ENCODE measurements at places on chromosomes 4 and X.

DNA sequence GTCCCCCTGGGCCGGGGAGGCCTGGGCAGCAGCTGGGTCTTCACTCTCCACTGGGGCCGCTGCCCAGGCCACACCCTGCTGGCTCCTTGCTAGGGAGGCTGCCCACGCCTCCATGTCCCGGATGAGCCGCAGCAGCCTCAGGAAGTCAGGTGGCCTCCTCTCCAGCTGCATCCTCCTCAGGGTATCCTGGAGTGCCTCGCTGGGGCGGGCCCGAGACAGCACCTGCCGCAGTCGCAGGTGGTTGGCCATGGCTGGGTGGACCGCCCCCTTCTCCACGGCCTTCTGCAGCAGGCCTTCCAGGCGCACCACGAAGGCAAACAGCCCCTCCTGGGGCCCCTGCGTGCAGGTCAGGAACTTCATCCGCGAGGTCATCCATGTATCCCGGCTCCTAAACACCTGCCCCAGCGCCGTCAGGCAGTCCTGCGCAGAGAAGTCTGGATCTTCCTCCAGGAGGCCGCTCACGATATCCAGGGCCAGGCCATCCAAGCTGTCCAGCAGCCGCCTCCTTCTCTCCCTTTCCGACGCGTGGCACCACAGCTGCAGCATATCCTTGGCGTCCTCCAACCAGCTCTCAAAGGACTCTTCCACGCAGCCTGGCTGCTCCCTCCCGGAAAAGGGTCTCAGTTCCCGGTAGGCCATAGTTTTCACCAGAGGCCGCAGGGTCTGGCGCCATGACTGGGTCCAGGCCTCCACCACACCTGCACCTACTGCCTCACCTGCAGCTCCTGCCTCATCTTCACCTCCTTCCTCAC is 2.1 kb downstream of the PNMA6F start:
- DNase-seq: no peak

DNA sequence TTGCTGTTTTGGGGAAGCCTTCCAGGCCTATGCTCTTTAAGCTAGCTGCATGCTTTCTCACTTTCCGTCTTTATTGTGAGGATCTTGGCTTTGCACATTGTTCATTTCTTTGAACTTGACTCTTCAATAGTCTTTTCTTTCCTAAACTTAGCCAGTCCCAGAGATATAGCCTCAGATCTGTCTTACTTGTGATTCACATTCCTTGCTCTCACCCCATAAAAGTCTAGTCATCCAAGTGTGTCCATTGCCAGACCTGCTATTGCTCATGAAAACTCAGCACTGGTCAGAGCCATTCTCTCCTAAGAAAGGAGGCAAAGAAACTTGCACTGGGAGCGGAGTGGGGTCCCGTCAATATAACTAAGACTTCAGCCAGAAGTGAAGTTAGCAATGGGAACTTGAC is 275.0 kb upstream of the CTSO start:
- DNase-seq: no peak

DNA sequence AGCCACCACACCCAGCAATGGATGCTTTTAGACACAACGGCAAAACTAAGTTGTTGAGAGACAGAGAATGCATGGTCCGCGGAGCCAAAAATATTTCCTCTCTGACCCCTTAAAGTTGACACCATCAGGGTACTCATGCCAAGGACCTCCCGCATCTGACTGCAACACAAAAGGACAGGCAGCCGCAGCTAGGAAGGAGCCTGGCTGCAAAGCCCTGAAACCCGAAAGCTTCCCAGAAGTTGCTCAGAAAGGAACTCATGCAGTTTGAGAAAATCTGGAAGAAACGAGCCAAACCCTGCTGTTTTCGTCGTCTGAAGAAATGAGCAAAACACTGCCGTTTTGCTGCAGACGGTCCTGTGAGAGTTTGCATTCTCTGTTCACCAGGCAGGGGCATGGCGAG is 16.5 kb downstream of the DHRSX start:
- DNase-seq: no peak

DNA sequence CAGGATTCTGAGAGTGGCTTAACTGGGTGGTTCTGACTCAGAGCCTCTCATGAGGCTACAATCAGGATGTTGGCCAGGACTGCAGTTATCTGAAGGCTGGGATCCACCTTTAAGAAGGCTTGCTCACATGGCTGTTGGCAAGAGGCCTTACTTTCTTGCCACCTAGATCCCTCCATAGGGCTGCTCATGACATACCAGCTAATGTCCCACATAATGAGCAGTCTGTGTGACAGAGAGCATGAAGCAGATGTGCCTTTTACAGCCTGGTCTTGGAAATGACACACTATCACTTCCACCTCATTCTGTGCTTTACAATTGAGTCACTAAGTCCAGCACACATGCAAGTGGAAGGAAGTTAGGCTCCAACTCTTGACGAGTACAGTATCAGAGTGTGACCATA is 4.3 kb upstream of the RBM3 start:
- DNase-seq: no peak

- no peak for DNase-seq
Measured at GRCh38 chr4:159505266-159505975, 402.5 kb downstream of the RAPGEF2 start.

- DNase-seq: no peak
Measured at GRCh38 chr4:54149323-54149722, 49.4 kb downstream of the GSX2 start.

DNA sequence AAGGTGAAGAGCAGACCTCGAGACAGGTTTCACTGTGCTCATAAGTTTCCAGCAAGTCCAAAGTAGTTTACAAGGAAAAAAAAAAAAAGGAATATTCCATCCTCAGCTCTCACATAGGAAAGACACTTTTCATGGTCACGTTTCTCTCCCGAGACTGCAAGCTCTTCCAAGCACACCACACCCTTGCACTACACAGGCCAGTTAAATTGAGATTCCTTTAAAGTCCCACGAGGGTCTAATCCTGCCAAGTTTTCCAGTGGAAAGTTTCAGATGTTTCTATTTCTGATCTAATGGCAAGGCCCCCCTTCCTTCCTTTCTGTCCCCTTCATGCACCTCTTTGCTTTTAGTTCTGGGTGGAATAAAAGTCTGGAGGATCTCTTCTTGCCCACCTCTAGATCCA is 67.9 kb upstream of the PCDH19 start:
- DNase-seq: no peak

DNA sequence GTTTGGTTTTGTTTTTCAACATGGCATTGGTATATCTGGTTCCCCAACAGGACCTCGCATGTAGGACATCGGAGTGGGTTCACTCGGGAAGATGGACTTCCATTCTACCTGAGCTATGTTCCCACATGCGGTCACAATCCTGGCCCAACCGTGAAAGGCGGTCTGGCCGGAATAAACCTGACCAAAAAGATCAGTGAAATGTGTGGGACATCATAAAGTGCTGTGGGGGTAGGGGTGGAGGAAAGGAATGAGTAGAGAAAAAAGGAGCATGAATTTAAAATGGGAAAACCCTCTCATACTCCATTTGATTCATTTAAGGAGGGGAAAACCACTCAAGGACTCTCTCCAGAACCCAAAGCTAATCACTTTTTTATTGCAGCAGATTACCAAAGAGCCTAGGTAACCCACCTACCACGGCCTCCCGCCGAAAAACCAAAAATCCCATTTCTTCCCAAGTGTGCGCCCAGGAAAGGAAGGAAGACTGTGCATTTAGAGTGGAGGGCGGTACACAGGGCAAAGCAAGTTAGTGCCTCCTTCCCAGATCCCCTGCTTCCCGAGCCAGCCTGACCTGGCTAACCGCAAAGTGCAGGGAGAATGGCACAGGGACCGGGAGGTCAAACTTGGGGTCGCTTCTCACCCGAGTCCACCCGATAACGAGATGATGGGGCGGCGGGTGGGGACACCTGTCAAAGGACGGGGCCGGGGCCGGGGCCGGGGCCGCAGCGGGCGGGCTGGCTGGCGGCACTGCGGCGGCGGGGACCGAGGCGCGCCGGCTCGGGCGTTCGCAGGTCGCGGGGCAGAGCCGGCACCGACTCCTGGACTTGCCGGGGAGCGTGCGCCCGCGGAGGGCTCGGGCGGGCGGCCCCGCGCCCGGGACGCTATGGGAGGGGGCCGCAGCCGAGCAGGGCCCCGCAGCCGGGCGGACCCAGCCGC is 669 bp downstream of the TMEM150C start:
- no peak for DNase-seq

GRCh38 chrX:54921427-54922021 is 900 bp downstream of the TRO start:
- DNase-seq: peak; percentile 2

- DNase-seq: no peak
Measured at GRCh38 chr4:142435599-142436235, 410.4 kb downstream of the INPP4B start.

- DNase-seq: no peak
Measured at GRCh38 chrX:63350465-63350877, 661 bp downstream of the SPIN4 start.

- peak; percentile 61 for DNase-seq
Measured at GRCh38 chr4:112523764-112524505, 8.0 kb upstream of the NEUROG2 start.

- DNase-seq: no peak
Measured at GRCh38 chr4:187238646-187239045, 515.0 kb upstream of the FAT1 start.
